ENCODE measurements at places on chromosomes 6 and 20.

- DNase-seq, result no peak
Observed at GRCh38 chr6:38326837-38327236, 312.9 kb downstream of the BTBD9 start.

- no peak for DNase-seq
Observed at GRCh38 chr20:16174311-16174710, 398.9 kb downstream of the KIF16B start.

DNA sequence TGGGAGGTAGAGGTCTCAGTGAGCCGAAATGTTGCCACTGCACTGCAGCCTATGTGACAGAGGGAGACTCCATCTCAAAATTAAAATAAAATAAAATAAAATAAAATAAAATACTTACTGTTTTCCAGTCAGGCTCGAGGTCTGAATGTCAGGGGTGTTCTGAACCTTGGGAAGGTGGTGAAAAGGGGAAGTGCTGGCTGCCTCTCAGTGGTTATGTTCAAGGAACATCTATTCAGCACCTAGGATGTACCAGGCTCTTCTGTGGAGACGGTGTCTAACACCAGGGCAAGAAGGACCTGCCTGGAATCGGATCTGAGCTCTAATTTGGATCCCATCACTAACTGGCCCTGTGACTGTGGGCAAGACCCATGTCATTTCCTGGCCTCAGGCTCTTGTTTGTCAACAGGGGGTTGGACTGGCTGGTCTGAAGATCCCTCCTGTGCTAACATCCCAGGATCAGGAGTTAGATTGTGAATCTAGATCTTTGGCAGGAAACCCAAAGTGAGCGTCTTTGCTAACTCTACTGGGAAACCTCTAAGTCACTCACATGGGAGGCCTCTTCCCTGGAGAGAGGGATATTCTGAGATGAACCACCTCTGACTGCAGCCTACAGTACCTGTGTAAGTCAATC is 63.4 kb upstream of the SIRPG start:
- no peak for DNase-seq

GRCh38 chr6:122116119-122116834 is 283.2 kb upstream of the HSF2 start:
- DNase-seq, result no peak

- no peak for DNase-seq
Observed at GRCh38 chr6:31573239-31574105, 1.4 kb downstream of the LTA start.

Measured in NCI-H2029 (cell line).